ENCODE measurements at places on chromosomes 16 and 17.
A peak's percentile ranks its signal among the peaks of the same experiment; 100 is the strongest.

GRCh38 chr16:12709807-12710206, 93.9 kb downstream of the CPPED1 start:
- no peak for DNase-seq

DNA sequence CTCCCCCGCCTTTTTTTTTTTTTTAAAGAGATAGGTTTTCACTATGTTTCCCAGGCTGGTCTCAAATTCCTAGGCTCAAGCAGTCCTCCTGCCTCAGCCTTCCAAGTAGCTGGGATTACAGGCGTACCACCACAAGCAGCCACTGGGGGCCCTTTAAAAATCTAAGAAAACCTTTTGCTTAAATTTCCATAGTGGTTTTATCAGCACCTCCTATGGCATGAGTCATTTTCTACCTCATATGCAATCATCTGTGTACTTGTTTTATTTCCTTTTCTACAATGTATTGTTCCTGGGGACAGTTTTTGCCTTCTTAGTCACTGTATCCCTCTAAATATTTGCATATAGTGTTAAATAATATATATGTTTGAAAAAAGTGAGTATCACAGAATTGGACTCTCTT, 29.2 kb downstream of the GNA13 start:
- peak; percentile 36 for DNase-seq

- DNase-seq = no peak
Observed at GRCh38 chr16:86998196-86999001, 318.8 kb downstream of the C16orf95 start.

GRCh38 chr16:52308051-52308450, 238.9 kb downstream of the TOX3 start:
- no peak for DNase-seq

DNA sequence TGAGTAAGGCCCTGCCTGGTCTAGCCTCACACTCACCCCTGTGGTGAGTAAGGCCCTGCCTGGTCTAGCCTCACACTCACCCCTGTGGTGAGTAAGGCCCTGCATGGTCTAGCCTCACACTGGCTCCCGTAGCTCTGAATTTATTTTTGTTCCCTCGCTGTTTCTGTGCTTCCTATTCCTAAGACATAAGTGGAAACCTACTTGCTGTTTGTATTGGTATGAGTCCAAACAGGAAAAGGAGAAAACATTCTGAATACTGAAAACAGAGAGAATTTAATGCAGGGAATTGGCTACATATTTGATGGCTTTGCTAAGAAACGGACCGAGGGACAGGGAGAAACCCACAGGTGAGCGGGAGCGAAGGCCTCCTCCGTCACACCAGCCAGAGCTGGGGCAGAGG, 267.8 kb downstream of the FOXL1 start:
- DNase-seq = no peak

DNA sequence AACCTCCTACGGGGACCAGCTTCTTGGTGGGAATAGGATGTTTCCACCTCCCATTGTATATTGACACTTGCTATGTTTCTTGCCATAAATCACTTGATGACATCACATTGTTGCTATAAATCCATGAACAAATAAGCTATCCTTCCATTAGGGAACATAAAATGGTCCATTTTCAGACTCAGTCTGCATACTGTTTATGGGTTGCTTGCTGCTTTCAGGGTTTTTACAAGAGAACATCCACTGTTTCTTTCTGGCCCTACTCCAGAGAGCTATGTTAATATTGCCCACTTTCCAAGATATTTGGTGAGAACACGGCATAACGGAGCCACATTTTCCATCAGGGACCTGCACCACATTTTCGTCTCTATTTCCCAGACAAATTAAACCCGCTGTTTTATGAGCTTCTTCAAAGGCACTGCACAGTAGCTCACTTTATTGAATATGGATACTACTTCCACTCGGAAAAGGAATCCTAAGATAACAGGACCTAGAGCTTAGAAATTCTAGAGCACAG, 800.2 kb downstream of the KCNJ2 start:
- DNase-seq = no peak

GRCh38 chr17:11857006-11857405, 140.3 kb downstream of the ZNF18 start:
- DNase-seq = no peak

GRCh38 chr16:53841884-53842283, 137.9 kb downstream of the FTO start:
- DNase-seq = no peak

- DNase-seq = no peak
Observed at GRCh38 chr16:23594186-23594585, 1.9 kb downstream of the NDUFAB1 start.

- DNase-seq = no peak
Observed at GRCh38 chr17:22669721-22670120, 977.4 kb downstream of the KCNJ18 start.

- DNase-seq = no peak
Observed at GRCh38 chr16:70685938-70686375, at the start of gene MTSS2. MTSS2 (minus strand) TSS chr16:70686053; CDS start chr16:70685791, 262 bp downstream.

- DNase-seq = no peak
Observed at GRCh38 chr16:2881783-2882649, 999 bp upstream of the FLYWCH2 start.

DNA sequence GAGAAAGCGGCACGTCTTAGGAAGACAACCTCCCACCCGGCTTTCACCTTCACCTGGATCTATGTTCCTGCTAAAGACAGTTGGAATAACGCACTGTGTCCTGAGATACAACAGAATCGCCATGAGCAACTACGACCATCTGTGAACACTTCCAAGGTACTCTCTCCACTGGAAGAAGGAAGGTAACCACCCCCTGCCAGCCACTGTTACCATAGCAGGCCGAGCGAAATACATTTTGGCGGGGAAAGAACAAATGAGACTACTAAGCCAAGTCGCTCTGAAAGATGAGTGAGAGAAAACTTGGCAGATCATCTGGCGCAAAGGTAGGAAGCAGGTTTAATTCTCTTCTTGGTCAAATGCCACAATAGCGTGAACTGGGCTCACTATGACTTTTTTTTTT, 9.8 kb downstream of the CRK start:
- no peak for DNase-seq

DNA sequence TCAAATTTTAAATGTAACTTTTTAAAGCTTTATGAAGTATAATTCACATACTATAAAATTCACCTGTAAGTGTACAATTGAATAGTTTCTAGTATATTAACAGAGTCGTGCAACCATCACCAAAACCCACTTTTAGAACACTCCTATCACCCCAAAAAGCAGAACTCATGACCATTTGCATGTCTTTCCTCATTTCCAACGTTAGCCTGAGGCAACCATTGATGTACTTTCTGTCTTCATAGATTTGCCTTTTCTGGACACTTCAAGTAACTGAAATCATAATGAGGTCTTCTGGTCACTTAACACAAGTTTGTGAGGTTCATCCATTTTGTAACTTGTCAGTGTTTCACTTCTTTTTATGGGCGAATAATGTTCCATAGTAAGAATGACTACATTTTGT, 33.2 kb downstream of the METTL16 start:
- DNase-seq = no peak

DNA sequence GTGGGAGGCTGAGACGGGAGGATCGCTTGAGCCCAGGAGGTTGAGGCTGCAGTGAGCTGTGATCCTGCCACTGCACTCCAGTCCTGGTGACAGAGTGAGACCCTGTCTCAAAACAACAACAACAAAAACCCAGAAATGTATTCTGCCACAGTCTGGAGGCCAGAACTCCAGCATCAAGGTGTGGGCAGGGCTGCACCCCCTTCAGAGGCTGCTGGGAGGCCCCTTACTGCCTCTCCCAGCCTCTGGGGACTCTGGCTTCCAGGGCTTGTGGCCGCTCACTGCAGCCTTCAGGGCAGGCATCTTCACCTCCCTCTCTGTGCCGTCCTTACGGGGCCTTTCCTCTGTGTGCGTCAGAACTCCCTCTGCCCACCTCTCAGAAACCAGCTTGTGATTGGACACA, 209.4 kb upstream of the GSE1 start:
- DNase-seq = no peak

DNA sequence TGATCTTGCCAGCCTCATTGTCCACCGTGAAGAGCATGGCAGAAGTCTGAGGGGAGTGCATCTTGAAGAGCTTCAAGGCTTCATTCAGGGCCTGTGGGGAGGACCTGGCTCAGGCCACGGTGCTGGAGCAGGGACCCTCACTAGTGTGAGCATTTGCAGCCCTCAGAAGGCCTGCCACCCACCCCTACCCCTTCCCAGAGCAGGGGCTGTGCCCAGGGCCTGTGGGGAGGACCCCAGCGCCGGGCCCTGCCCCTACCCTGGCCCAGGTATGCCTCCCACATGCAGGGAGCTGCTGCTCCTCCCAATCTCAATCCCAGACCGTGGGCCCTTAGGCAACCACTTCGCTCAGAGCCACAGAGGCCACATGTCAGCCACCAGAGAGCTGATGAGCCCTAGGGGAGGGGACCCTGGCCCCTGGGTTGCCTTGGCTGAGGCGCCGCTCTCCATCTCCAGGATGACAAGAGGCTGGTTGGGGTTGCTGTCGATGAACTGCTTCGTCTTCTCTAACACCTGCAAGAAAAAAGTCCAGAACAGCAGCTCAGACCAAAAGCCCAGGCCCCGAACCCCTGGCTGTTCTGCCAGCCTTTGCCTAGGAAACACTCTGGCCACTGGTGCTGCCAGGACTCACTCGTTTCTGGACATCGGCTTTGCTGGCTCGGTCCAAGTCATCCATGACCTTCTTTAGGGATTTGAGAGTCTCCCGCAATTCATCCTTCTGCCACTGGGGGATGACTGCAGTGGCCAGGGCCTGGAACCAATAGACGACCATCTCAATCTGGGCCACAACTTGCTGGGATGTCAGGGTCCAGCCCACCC, 1.8 kb upstream of the EXOSC6 start:
- DNase-seq = no peak

- no peak for DNase-seq
Observed at GRCh38 chr16:30786936-30787612, at the start of gene ZNF629. ZNF629 (minus strand) TSS chr16:30787205; CDS start chr16:30784482, 2,723 bp downstream.

DNA sequence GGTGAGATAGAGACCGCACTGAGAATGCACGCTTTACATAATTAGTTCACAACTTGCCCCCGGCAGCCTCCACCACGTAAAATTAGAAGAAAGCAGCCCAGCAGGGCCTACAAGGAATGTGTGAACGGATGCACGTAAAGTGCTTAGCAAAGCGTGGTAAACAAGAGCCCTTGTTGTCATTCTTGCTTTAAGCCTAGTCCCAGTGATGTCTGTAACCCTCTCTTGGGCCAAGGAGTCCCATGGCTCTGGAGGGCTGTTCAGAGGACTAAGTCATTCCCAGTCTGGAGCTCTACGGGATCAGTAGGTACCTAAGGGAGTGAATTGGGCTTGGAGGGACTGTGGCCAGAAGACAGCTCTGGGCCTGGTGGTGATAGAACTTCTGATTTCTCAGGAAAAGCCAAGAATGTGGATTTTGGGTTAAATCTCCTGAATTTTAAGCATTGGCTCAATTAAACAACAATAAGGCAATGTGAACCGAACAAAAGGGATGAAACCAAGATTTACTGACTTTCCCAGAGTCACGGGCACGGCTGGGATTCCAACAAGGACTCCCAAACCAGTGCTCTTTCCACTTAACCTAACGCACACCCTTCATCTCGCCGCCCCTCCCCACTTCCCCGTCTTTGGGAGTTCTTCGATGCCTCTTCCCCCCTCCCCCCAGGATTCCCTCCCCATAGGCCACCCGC, 775 bp upstream of the CHP2 start:
- DNase-seq = no peak

GRCh38 chr17:81804559-81805399, 829 bp downstream of the GCGR start:
- DNase-seq = no peak

Measured in activated T-cell treated with anti-CD3 and anti-CD28 coated beads for 4 hours (primary cell).